ENCODE measurements at places on chromosomes 12 and 14.

DNA sequence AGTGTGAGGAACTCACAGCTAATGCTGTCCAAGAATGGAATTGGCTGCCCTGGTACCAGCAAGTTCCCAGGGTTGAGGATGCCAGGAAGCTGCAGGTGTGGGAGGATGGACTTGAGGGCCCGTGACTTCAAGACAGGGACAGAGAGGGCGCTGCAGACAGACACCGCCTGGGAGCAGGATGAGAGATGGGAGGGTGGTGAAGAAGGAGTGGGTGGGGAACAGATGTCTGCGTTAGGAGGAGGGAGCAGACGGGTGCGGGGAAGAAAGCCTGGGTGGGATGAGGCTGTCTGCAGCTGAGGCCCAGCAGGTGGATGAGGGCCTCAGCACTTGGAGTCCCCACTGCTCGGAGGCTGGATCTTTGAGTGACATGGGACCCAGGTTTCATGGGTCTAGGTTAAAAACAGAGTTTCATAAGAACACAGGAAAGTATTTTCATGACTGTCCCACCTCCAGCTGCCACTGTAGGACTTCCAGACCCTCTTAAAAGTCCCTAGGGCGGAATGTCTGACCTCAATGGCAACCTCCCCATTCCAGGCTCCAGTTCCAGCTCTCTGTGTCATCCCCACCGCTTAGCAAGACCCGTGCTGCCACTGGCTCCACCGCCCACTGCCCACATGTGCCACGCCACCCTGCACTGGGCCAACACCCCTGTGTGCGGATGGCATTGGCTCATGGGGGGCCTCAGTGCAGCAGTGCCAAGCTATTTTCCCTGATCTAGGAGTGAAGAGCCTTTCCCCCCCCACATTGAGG lies 70.3 kb upstream of the SCN8A start:
- no peak for DNase-seq

DNA sequence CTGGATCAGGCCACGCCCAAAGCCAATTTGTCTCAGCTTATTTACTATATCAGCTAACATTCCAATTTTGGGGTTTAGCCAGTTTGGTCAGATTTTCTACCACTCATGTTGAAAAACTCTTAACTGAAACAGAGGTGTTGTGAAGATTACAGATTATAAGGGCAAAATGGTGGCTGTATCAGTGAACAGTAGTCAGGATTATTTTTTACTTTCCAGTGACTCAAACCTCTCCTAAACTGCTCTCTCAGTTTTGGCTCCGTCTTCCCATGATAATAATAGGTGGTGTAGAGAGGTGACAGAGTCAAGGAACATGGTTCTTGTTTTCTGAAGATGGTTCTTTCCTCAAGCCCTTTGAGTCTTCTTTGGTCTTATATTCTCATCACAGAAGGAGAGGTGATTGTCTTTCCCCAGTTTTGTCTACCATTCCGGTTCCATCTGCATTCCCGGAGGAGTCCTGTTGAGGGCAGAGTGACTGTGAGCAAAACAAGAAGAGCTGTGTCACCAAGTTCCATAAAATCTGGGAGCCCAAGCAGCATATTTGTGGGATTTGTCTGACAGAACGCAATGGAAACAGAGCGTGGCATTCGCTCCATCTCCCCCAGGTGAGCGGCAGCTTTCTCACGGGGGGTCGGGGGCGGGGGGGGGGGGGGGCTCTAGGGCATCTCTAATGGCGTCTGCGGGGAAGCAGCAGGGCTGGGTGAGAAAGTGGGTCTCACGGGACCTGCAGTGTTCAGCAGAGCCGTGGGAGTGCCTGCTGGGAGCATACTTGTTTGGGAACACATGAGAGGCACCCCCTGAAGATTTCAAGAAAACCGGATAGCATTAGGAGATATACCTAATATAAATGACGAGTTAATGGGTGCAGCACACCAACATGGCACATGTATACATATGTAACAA lies 59.1 kb downstream of the TBC1D30 start:
- no peak for DNase-seq

DNA sequence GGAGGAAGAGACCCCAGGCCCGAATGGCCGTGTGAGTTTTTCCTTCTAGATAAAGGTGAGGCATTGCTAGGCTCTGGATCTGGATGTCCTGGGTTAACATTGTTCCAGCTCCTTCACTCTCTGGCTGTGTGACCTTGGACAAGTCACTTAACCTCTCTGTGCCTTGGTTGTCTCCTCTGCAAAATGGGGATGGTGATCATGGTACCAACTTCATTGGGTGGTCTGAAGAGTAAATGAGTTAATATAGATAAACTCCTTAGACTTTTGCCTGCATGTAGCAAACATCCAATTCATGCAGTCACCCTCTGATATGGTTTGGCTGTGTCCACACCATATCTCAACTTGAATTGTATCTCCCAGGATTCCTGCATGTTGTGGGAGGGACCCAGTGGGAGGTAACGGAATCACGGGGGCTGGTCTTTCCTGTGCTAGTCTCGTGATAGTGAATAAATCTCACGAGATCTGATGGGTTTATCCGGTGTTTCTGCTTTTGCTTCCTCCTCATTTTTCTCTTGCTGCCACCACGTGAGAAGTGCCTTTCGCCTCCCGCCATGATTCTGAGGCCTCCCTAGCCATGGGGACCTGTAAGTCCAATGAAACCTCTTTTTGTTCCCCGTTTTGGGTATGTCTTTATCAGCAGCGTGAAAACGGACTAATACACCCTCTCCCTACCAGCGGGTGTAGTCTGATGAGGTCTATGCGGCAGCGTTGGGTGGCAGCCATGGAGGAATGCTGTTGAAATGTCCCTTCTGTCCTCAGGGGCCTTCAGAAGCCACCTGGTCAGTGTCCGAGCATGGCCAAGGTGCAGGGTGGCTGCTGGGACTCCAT lies 256.1 kb downstream of the GLT1D1 start:
- DNase-seq, result no peak

- no peak for DNase-seq
Measured at GRCh38 chr14:32083315-32083624, 6.2 kb downstream of the ARHGAP5 start.

DNA sequence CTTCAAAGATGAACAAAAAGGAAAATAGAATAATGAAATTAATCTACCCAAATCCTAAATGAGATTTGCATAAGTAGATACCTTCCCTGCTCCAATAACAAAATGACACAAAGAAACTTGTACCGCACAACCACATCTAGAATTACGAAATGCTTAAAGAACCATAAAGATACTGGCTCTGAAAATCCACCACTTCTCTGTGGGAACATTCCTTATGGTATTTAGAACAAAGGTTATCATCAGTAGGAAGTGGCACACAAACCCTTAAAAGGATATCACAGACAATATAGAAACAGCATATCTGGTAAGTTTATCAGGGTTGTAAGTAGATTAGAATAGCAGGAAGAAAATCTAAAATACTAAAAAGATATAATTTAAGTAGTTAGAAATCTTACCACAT lies 11.6 kb downstream of the IAPP start:
- no peak for DNase-seq

- no peak for DNase-seq
Measured at GRCh38 chr14:75158843-75159614, 17.4 kb downstream of the TMED10 start.

DNA sequence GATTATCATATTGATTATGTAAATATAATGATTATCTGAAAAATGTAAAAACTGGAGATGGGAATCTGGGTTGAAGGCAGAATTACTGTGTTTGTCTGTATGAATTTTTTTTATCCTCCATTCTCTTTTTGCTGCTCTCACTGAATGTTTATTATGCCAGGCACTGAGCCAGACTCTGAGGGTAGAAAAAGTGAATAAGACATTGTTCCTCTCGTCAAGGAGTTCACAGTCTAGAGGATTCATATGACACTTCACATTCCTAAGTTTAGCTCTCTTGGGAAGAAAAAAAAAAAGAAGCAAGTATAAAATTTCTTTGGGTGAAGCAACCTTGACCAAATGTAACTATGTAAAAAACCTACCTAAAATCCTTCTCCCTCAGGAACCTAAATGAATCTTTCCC lies 120.9 kb upstream of the LMO3 start:
- DNase-seq, result no peak

DNA sequence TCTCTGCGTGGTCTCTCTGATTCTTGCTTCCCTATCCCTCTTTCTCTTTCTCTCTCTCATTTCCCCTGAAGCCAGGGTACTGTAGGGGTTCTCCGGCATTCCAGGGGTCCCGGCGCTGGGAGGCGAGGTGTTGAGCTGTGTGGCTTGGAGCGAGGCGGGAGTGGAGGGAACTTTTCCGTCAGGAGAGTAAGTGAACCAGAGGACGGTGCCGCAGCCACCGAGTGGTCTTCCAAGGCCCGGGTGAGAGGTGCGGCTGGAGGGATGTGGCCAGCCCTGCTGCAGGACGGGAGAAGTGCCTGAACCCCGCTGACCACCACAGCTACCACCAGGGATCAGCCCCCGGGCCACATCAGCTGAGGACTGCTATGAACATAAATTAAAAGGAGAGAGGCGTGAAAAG lies 68.2 kb upstream of the FAM181A start:
- DNase-seq, result no peak

DNA sequence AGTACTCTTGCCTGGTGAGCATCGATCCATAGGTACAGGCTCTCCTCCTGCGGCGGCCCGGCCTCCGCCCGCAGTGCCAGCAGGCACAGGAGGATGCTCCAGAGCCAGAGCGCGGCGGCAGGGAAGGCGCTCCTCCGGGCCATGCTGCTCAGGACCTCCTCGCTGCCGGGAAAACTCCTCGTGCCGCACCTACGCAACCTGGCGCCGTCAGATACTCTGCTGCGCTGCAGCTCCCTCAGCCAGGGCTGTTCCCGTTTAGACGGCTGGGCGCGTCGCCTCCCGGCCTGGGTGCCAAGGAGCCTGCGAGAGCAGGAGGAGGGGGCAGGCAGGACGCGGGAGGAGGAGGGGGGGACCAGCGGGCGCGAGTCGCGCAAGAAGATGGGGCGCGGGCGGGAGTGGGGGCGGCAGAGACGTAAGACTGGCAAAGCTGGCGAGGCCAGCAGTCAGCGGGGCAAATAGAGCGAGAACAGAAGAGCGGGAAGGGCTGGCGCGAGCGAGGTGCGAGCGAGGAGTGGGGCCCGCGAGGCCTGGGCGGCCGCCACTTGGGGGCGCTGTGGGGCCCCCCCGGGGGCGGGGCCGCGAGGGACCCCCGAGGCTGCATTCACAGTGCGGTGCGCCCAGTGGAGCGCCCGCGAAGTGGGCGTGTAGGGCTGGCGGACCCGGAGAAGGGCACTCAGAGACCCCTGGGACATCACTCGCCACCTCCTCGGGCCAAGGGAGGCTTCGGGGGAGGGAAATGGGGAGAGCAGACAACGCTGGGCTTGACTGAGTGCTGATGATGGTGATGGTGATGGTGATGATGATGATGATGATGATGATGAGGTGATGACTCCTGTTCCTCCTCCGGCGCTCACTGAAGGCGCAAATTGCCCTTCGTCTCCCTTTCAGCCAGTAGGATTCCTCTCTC lies at the start of gene WIF1:
TSS of gene WIF1 (minus strand) at position 257 of the 907 bp plus-strand sequence. CDS start at position 143, 114 bp downstream.
- peak; percentile 5 for DNase-seq

GRCh38 chr12:101891462-101891971 lies 14.1 kb downstream of the DRAM1 start:
- no peak for DNase-seq

- no peak for DNase-seq
Measured at GRCh38 chr12:55696796-55697462, 10.8 kb downstream of the ITGA7 start.

GRCh38 chr14:94081386-94081820 lies 293 bp downstream of the IFI27L1 start:
- DNase-seq, result no peak

DNA sequence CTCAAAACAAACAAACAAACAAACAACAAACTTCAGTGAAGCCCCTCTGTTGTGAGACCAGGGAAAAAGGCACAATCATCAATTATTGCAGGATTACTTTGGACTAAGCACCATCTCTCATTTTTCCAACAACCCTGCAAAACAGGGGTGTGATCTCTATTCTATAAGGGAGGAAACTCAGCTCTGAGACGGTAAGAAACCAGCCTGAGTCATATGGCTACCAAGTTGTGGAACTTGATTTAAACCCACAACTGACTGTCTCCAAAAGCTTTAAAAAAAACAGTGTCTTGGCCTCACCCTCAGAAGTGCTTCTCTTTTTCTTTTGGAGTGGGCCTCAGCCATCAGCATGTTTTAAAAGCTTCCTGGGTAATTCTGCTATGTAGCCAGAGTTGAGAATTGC lies 49.8 kb downstream of the RIN3 start:
- no peak for DNase-seq

- DNase-seq, result no peak
Measured at GRCh38 chr12:65585648-65586602, 238.4 kb upstream of the HMGA2 start.

All from activated naive CD4-positive, alpha-beta T cell treated with Interleukin-2 at 50 U/mL for 16 hours (primary cell).